NCI-H510A (cell line): ENCODE measurements at places on chromosomes 2 and 18.

DNA sequence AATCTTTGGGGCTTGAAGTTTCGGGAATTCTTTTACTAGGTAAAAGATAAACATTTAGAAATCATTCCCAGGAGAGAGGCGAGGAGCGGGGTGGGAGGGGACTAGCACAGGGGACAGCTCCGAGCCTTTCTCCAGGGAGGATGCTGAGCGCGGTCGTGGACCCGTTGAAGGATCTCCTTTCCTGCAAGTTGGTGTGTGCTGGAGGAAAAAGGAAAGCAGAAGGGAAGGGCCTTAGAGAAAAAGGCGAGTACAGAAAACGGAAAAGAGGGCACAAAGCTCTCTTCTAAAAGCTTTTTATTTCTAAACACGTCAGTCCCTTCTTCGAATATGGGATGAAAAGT lies 640 bp downstream of the SLC39A6 start:
- DNase-seq: no peak

DNA sequence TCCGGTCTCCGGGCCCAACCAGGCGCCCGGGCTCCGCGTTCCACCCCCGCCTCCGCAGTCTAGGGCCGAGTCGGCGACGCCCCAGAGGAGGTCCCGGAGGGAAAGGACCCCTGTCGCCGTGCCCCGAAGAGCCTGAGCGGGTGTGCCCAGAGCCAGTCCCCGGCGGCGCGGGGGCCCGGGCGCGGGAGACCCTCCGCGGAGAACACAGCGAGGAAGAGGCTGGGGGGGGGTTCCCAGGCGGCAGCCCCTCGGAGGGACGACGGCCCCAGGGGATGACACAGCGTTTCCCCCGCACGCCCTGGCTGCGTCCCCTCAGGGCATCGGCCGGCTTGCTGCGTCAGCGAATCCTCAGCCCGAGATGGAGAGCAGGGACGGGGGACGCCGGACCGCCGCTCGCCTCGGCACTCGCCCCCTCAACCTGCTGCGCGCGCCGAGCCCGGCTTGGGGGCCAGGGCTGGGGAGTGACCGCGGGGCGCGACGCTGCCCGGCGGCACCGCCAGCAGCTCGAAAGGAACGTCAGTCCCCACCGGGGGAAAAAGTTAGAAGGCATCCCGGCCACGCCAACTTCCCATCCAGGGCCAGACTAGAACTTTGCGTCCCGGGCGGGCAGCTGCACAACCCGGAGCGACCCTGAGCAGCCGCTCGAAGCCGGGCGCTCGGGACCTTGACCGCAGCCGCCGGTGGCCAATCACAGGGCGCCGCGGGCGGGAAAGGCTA lies 711 bp downstream of the SFXN5 start:
- DNase-seq: no peak

DNA sequence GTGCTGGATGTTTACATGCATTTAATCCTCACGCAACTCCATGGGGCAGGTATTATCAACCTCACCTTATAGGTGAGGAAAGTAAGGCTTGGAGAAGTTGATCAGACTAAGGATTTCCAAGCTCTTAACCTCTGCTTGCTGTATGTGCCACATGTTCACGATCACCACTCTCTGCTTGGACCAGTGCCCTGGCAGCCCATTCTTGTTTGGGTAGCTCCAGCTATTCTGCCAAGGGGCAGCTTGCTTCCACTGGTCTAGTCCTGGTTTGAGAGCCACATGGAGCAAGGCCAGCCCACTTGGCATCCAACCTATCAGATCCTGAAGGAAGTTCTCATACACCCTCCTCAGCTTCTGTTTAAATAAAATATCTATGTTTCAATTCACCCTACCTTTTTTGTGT lies 14.3 kb downstream of the PLB1 start:
- no peak for DNase-seq

- no peak for DNase-seq
These were observed 38.1 kb downstream of the LRRTM4 start for GRCh38 chr2:77484026-77484425.

DNA sequence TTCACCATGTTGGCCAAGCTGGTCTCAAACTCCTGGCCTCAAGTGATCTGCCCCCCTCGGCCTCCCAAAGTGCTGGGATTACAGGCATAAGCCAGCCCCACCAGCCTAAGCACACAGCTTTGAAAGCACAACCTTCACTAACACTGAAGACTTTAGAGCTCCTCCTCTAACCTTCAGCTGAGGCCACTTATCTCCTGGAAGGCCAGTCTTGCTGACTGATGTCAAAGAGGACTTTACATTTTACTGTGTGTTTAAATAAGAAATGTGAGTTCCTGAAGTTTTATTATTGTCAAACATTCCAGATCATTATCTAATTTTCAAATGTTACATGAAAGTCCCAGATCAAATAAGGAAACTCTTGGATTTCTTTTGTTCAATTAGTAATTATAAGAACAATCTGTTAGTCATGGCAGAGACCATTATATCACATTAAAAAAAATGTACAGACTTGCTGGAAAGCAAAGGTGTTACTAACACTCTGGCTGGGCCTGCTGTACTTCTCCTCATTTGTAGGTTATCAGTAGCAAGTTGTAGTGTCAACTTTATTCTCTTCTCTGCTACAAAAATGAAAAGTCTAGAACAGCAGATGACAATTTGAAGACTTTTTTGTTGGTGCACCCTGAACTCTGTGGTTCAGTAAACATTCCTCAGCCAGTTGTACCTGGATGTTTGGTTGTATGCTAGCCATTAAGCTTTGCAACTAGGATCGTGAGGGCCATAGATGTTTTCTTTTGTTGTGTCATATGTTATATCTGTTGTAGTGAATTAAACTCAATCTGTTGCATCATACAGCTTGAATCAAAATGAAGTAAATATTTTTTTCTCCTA lies 80.0 kb downstream of the AOX1 start:
- DNase-seq: no peak

GRCh38 chr18:4254840-4255239 lies 200.3 kb downstream of the DLGAP1 start:
- DNase-seq: no peak

- no peak for DNase-seq
These were observed 94.5 kb upstream of the CCDC150 start for GRCh38 chr2:196544906-196545433.
